ENCODE measurements at places on chromosomes 5 and 9. TPM values are rescaled to one million over a fixed set of nuclear protein-coding genes. Genes with fewer than 3 reads are reported as not detected.

DNA sequence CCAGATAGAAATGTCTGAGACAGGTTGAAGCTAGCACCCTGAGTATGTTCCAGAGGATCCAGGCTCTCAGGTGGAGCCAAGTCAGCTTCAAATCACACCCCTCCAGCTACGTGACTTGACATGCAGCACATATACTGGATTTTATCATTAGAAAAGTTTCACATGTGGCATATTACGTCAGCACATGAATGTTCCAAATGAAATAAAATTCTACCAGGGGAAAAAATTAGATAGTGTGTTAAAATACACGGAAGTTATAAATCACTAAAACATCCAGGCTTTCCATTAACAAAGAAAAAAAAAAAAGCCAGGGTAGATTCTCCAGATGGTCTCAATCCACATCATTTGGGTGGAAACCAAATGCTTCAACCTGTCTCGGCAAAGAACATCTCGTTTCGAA is 251.6 kb downstream of the MPDZ start:
- DNase-seq, result no peak
- H3K4me3 ChIP-seq, result no peak overlapping the region
- no peaks in the 10 kb centered on the region for H3K36me3 ChIP-seq
- no peaks in the 10 kb centered on the region for H3K4me1 ChIP-seq

- H3K36me3 ChIP-seq, result peaks cover 2% of the 10 kb centered on the region
- H3K27me3 ChIP-seq, result no peaks in the 10 kb centered on the region
- no peak for DNase-seq
- H3K4me1 ChIP-seq, result peaks cover 68% of the 10 kb centered on the region
Observed at GRCh38 chr5:50709471-50709870, 43.0 kb downstream of the PARP8 start.

The CER1 gene
- total RNA-seq, result not detected

DNA sequence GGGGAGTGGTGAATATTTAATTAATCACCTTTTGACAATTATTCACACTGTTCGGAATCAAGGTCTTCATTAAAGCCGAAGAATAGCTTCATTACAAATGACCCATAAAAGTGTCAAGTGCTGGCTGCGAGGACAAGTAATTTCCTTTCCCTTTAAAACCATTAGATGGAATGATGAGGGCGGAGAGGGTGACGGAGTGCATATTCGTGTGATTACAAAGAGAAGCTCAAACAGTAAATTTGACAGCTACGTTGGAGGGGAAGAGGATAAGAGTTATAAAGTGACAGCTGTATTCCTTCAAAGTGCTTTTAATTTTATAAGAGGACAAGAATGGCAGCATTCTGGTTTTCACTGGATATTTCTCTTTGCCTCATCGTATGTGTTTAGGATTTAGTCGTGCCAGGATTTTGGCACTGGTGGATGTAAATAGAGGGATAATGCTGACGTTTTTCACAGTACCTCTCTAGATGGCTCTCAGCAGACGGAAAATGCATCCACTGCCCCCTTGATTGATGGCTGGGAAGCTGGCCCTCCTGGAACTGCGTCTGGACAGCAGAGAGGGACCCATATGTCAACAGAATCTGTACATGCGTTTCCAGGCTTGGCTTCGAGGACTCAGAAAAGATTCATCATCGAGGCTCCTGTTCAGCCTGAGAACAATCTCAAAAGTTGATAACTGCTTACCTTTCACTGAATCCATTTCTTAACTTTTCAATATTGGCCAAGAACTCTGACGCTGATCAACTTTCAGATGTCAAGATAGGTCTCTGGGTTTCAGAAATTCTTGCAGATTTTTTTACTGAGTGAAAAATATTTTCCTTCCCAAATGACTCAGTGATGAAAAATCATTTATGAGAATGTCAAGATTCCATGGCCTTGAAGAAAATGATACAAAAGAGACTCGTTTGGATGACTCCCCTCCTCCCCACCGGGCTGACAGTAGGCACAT is 50.4 kb upstream of the IRX2 start:
- no peak overlapping the region for H3K4me3 ChIP-seq
- no peaks in the 10 kb centered on the region for H3K36me3 ChIP-seq
- H3K4me1 ChIP-seq, result no peaks in the 10 kb centered on the region
- H3K27me3 ChIP-seq, result no peaks in the 10 kb centered on the region
- no peak overlapping the region for H3K27ac ChIP-seq
- DNase-seq, result no peak

DNA sequence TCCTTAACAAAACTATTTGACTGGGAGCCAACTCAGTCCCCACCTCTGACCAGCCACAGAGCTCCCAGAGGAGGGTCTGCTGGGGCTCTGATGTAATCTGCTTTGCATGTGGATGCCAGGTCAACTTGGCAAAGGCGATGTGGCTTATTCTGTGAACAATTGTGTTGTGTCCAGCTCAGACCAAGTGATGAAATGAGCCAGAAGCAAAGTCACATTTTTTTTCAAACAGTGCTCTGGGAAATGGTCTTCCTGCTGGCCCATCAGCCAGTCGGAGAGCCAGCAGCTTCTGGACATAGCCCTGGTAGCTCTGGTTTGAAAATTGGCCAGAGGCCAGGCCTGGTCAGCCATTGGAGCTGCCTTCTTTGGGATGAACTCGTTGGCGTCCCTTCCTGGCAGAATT is 86.5 kb downstream of the ANGPTL2 start:
- no peak for DNase-seq
- H3K27ac ChIP-seq, result no peak overlapping the region
- H3K4me3 ChIP-seq, result no peak overlapping the region
- H3K36me3 ChIP-seq, result no peaks in the 10 kb centered on the region
- H3K27me3 ChIP-seq, result no peaks in the 10 kb centered on the region

All from activated T-cell treated with anti-CD3 and anti-CD28 coated beads, Interleukin-2, amount 50 U/mL, for 72 hours (primary cell).